Stimulated activated CD8-positive, alpha-beta memory T cell treated with anti-CD3 and anti-CD28 coated beads, Interleukin-4, amount 100 ng/mL, for 1 hour (primary cell): ENCODE measurements at places on chromosomes 2 and 18.

DNA sequence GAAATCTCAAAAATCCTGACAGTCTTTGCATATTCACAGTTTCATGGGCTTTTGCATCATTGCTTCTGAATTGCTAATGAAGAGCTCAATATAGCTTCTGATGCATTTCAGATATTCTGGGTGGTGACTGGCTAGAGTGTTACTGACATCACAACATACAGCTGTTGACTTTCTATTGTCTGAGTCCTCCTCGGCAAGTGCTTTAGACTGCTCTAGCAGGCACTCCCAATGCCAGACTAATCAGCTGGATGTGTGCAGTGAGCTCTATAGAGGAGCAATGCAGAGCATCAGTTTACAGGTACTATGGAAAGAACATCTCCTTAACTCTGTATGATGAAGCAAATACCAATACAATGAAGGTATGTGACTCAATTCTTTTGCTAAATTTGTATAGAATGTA is 54.9 kb downstream of the R3HDM1 start:
- no peak for DNase-seq

GRCh38 chr2:172671501-172671900 is 64.1 kb upstream of the RAPGEF4 start:
- no peak for DNase-seq

DNA sequence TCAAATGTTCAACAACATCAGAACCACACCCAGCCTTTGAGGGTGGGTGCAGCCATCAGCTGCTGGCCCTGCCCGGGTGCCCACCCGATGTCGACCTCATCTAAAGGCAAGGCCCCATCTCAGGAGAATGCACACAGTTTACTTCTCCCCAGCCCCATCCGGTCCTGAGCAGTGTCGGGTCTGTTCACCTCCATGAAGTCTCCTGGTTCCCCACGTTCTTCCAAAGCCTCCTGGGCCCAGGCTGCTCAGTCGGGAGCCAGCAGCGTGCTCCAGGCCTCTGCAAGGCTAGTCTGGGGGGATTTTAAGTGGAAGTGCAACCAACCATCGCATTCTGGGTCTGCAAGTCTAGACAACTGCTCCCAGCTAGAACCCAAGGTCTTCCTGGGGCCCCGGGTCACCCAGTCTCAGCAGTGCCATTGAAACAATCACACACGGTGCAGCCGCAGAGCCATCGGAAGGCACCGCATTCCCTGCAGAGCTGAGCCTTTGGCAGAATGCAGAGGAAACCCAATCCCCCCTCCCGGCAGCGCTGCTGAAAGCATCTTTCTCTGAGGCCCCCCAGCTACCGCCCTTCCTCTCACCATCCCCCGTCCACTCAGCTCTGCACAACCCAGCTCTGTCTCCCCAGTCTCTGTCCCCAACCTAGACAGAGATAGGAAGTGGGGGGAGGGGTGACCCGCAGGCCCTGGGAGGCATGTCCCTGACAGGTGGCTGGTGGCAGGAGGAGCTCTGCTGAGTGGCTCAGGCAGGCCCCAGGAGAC is 8.5 kb downstream of the ESPNL start:
- DNase-seq: no peak

DNA sequence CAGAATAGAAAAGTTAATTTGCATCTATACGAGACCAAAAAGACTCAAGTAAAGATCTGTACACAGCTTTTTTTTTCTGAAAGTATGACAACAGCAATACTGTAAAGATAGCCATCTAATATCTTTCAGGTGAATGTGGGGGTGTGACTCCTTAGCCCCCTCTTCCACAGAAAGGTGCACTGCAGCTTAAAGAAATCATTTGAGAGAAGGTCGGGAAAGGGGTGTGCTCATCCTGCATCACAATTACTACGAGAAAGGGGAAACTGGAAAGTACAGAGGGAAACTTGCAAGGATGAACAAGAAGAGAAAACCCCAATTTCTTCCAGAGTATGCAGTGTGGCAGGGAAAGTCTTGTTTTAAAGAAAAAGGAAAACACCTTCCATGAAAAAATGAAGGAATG is 255.6 kb downstream of the CCDC178 start:
- DNase-seq: no peak

GRCh38 chr18:34806527-34806926 is 96.4 kb downstream of the DTNA start:
- no peak for DNase-seq

DNA sequence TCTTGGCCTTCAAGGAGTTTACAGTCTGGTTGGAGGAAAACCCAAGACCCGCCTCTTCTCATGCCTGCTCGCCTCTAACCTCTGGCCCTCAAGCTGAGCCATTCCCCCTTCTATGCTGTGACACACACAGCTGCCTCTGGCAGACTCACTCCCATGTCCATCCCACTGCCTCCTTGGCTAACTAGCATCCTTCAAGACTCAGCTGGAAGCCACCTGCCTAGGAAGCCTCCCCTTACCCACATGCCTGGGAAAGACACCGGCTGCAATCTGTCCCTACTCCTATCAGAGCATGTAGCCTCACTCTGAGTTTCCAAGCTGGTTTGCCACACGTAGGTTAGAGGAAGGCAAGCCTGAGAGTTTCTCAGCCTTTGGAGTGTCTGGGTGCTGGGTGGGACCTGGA is 6.9 kb upstream of the MGAT4A start:
- no peak for DNase-seq

GRCh38 chr2:30981510-30981909 is 156.7 kb downstream of the GALNT14 start:
- no peak for DNase-seq
